ENCODE measurements at places on chromosomes 16 and 17.

DNA sequence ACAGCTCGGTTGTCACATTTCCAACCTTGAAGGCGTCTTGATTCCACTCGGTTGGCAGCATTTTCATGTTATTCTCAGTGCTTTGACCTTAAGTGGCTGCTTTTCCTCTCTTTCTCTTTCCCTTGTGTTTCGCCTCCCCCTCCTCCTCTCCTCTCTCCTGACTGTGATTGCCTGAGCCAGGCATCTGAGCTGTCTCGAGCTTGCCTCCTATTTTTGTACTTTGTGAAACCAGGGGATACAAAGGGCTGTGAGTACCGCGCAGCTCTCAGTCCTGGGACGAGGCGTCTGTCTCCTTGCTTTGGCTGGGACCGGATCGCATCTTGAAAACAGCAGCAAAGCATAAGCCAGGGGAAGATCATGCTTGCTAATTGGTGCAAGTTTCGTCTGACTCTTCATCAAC, 48.8 kb upstream of the SDK2 start:
- DNase-seq, result no peak

- no peak for DNase-seq
These were observed 464 bp upstream of the MRM1 start for GRCh38 chr17:36600936-36601302.

GRCh38 chr17:61349350-61349749, 50.3 kb upstream of the TBX2 start:
- DNase-seq, result peak; percentile 8

DNA sequence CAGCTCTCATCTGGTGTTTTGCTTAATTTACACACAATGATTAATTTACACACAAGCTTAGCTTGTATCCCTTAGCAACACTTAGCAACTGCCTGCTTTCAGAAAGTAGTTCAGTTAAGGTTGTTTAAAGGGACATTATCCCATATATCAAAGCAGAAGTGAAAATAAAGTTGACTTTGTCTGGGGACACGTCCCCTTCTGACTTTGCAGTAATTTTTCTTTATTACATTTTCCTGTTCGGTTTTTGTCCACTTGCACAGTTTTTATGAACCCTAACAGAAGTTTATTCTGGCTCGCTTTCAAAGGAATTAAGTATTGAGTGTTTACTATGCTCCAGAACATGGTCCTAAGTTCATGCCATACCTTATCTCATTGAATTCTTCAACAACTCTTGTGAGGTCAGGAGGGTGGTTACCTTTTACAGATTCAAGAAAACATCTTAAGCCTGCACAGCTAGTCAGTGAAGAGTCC, 41.5 kb downstream of the ARHGAP44 start:
- no peak for DNase-seq
